ENCODE measurements at places on chromosomes 2 and 18.
A peak's percentile ranks its signal among the peaks of the same experiment; 100 is the strongest.

DNA sequence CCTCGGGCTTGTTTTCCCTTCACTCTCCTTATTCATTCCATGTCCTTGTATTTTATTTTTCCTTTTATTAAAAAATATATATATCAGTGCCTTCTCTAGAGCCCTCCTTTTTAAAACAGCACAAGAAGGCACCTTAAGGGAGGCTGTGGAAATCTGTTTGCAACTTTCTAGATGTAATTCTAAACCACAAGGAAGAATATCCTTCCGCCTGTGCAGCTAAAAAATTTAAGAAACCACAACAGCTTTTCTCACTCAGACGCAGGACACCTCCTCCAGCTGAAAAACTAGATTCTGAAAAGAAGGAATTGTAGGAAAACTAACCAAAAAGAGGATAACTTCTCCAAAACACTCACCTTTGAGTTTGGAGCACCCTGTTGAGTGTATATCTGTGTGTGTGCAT is 142.2 kb downstream of the BCL11A start:
- no peak for DNase-seq

GRCh38 chr2:104861351-104862057 is 7.6 kb downstream of the POU3F3 start:
- no peak for DNase-seq

DNA sequence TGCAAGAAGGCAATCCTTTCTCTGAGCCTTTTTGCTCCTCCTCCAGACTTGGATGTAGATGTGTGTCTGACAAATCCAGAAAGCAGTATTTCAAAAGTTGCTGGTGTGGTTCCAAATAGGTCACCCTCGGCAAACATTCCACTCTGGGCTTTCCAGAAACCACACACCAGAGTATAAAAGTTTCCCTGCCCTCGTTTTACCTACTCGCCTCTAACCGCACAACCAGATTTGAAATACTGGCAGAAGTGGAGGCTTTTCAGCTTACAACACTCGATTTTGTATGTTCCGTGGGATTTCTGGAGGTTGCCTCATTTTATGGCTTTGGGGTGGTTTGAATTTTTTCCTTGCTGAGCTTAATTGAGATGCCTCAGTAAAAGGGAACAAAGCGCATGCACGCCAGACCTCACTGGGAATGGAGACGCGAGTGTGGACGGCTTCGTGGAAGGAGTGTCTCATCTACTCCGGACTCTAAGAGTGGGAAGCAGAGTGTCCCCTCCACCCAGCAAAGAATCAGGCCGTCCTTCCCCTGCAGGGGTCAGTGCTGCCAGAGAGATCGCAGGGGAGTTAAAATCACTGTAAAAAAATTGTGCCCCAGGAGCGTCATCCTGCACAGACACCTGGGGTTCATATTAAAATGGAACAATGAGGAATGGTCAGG is 44.0 kb upstream of the RPL31 start:
- peak; percentile 70 for DNase-seq

DNA sequence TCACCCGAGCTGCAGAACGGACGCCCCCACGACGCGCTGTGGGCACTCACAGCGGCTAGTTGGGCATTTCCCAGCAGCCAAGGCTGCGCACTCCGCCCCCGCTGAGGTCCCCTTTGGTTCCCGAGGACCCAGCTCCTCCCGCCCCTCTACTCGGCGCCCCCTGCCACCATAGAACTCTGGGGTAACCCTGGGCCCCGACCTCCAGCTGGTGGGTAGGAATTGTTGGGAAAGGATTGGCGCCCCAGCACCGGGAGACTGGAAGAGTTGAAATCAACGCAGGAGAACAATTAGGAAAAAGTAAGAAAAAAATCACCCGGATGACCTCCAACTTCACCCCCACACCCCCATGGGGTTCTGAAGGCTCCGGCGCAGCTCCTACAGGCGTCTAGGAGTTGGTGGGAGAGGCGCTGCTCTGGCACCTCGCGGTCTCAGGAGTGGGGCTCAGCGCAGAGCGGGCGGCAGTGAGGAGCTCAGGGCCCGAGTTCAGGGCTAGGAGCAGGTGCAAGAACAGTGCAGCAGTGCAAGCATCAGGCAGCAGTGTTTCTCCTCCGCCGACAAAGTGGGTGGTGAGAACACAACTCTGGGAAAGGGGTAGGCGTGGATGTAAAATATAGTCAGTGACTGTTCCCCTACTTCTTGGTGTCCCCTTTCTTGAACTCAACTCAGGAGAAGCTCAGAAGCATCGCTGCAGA is 14.0 kb downstream of the POU3F3 start:
- DNase-seq = no peak

DNA sequence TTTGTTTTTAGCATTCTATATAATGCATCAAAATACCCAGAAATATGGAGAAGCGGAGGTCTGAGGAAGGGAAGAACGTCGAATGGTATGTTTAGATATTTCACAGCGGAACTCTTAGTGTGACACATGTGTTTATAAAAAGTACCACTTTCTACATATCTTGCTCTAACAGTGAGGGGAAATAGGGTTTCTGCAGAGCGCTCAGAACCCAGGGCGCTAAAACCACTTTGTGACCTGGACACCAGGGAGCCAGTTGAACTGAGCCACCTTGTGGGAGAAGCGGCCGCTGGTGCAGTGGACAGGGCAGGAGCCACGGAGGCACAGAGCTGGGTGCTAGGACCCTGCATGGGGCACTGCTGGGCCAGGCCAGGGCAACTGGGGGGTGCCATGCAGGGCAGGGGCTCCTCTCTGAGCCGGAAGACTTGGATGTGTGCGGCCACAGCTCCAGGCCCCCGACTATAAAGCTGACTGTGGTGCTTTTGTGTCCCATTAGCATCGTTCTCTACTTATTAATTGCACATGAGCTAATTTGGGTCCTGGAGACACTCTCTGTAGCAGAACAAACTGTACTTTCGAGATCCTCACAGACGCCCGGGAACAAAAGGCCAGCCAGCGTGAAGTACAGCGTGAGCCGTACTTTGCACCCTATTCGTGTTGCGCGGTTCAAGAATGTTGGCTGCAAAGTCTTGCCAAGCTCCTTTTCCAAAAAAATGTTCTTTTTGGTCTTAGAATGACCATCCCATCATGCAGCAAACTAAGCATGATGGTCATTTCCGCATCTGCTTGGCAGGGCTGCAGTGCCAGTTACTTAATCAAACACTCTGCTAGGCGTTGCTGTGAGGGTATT is 151.9 kb upstream of the ALKAL2 start:
- DNase-seq = no peak

DNA sequence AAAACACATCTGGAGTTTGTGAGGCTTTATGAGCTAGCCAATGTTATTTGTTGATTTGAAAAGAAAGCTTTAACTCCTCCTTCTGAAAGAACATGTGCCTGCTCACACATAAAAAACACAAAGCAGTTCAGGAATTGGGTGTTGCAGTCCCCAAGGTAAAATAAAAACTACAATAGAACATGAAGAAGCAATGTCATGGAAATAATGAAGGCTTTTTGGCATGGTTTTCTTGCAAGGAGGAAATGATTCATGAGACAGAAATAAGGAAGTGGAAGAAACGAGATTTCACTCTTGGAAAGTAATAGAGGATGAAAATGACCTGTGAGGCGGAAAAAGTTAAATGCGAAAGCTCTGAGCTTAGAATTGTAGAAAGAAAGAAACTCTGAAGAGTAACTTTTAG is 81.1 kb downstream of the TRIB2 start:
- DNase-seq = no peak

GRCh38 chr2:171910494-171910893 is 11.8 kb upstream of the HAT1 start:
- no peak for DNase-seq

DNA sequence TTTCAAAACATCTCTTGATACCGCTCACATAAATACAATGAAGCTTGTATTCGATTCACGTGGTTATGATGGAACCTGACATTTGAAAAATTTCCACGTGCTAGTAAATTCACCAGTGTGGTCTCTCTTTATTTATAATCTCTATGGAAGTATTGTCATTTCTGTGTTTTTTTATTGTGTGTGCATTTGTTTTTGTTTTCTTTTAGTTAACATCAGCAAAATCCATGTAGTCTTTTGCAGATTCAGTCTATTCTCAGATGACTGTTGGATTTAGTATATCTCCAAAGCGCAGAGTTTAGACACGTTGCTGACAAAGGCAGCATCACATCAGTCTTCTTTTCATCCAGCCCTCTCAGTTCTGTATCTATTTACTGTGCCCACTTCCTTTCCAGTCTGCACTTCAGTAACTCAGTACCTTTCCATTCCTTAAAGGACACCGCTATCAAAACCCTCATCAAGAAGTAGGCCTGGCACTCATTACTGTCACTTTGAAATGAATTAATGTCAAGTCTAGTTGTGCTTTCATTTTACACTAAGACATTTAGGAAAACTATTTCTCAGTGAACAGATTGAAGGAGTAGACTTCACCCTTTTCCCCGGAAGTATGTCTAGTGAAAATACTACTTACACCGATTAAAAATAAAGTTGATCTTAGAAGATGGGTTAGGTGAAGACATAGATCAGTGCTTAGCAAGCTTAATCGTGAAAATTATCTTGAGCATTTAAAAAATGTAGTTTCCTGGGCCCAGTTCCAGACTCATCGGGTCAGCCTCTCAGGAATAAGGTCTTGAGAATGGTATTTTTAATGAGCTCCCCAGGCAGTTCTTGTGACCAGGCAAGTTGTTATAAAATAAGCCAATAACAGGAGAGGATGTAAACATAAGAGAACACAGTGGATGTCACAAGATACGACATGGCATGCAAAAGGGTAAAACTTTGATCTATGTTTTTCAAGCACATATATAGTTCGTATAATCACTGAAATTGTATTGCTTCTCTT is 506.8 kb upstream of the ZEB2 start:
- no peak for DNase-seq

DNA sequence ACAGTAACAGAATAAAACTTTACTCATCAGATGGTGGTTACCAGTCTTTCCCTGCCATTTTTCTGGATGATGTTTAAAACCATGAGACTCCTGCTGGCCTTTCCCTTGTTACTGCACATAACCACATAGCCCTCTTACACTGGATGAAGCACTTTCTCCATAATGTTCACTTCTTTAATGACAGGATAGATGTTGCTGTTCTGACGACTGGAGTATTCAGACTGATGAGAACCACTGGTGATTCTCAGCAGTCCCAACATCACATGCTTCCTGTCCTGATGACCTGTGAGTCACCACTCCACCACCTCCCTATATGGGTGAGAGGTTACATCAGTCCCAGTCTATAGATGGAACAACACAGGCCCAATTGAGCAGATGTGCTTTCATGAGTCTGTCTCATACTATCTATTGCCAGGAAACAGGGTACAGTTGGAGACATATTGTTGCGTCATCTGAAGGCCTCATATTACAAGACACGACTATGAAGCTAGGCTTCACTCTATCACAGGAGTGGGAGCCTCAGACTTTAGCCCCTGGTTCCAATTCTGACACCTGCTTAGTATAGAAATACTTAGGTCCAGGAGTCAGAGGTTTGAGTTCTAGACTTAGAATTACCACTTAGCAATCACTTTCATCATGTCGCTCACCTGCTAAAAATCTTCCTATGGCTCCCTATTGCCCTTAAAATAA is 145.7 kb upstream of the KLF7 start:
- DNase-seq = peak; percentile 87

DNA sequence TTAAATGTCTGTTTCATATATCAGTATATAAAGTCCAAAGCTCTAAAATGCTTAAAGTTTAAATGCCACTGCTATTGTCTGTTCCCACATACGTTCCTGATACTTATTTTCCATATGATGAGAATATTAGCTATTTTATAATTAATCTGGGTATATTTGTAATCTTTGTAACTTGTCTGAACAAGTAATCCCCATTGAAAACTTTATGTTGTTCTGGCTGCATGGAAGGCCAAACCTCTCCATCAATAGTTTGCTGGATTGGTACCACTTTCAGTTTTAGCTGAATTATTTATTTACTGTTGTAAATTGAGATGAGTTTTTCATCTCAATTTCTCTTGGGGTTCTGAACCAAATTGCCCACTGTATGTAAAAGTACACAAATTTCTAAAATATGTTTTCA is 1.5 kb downstream of the MBD5 start:
- DNase-seq = no peak

DNA sequence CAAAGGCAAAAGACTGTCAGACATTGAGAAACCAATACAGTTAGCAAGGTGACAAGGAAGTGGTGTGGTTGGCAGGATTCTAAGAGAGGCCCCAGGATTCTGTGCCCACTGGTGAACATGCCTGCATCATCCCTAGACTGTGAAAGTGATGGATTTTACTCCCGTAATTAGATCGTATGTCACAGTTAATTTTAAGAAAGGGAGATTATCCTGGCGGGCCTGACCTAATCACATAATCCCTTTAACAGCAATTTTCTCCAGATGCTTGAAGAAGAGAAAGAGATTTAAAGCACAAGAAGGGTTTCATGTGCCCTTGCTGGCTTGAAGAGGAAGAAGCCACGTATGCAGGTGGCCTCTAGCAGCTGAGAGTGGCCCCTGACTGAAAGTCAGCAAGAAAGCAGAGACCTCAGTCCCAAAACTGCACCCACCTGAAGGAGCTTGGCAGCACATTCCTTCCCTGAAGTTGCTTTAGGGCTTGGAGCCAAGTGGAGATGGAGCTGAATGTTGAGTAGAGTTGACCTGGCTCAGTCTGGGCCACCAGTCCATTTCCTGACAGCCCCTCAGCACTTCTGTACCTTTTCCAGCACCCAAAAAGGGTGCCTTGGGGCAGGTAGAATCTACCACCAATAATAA is 49.1 kb downstream of the GTF3C3 start:
- no peak for DNase-seq

Data from hepatic stellate cell (primary cell).